T-helper 22 cell (primary cell): ENCODE measurements at places on chromosomes 5 and 9.

- DNase-seq = no peak
Observed at GRCh38 chr5:2742921-2743679, 8.4 kb downstream of the IRX2 start.

DNA sequence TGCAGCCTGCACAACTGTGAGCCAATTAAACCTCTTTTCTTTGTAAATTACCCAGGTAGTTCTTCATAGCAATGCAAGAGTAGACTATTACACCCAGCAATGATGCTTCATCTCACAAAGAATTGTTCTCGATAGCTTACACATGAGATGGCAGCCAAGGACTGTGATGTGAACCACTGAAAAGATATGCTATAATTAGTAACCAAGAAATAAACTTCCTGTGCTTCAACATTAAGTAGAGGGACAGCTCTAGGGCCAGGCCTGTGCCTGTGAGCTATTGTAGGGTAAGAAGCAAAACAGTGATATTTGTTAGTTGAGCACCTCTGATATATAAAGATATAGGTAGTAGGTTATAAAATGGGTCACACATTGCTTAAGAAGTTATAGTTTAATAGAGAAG, 41.8 kb upstream of the DPYSL3 start:
- DNase-seq = no peak

GRCh38 chr5:168580227-168580508, 1.0 kb upstream of the PANK3 start:
- no peak for DNase-seq

GRCh38 chr5:4662756-4663155, 477.4 kb upstream of the ADAMTS16 start:
- no peak for DNase-seq

DNA sequence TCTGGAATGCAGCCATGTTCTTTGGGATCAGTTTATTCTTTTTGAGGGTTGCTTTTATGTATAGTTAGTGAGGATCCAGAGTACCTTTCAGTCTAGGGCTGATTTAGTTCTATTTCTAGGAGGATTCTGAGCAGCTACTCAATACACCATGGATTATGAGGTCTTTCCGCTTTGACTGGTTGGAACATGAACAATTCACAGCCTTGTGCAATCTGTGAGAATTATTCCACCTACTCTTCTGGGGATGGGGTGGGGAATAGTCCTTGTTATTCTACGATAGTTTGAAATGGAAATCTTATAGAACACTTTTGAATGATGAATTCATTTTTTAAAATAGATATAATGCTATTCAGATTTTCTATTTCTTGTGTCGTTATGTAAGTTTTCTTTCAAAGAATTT, 212.3 kb upstream of the ARRDC3 start:
- no peak for DNase-seq

DNA sequence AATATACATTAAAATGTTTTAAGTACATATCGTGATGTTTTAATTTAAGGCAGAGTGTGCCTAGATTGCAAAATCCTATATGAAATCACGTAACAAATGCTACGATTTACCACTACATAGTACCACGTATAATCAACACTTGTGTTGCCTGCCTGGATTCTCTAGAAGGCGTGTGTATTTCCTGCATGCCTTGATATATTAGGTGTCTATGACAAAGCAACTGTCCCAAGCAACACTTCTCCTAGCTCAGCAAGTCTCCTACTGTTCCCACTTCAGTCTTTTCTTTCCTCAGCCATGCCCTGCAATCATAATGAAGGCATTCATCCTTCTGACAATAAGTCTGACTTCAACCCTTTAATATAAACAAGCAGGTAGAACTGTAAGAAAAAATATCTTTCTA, 89.6 kb downstream of the PTPRD start:
- no peak for DNase-seq

- DNase-seq = no peak
Observed at GRCh38 chr9:110123341-110124095, 84.4 kb downstream of the C9orf152 start.

- no peak for DNase-seq
Observed at GRCh38 chr5:146005264-146005663, 68.9 kb downstream of the SH3RF2 start.

DNA sequence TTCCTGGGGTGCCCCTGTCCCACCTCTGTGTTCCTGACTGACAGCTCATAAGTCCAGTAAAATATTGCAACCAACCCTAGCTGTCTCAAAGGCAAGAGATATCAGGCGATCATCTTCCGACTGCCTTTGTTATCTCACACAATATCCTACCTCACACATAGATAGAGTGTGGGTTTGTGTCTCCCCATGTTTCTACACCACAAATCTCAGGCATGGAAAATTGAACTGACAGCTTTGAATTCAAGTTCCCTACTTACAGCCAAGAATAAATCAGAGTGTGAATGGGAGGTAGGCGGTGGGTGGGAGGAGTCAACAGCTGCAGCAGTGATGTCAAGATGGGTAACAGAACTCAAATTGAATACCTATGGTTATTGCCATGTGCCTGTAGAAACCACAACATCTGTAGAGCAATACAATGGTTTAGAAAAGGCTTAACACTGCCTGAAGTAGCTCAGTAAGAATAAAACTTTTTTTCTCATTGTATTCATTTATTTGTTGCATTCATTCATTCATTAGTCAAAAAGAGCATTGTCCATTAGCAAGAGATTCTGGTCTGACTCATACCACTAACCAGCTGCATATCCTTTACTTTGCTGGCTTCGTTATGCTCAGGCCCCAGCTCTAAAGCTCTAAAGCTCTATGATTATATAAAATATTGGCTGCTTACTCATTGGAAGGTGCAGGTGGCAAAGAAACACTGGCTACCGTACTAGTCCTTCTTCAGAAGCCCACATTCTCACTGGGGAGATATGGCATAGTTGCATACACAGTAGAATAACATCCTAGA, 108.2 kb upstream of the DMAC1 start:
- DNase-seq = no peak

GRCh38 chr9:28464481-28465216, 891.4 kb upstream of the C9orf72 start:
- DNase-seq = no peak

- no peak for DNase-seq
Observed at GRCh38 chr9:34572092-34572491, 17.4 kb downstream of the CNTFR start.

DNA sequence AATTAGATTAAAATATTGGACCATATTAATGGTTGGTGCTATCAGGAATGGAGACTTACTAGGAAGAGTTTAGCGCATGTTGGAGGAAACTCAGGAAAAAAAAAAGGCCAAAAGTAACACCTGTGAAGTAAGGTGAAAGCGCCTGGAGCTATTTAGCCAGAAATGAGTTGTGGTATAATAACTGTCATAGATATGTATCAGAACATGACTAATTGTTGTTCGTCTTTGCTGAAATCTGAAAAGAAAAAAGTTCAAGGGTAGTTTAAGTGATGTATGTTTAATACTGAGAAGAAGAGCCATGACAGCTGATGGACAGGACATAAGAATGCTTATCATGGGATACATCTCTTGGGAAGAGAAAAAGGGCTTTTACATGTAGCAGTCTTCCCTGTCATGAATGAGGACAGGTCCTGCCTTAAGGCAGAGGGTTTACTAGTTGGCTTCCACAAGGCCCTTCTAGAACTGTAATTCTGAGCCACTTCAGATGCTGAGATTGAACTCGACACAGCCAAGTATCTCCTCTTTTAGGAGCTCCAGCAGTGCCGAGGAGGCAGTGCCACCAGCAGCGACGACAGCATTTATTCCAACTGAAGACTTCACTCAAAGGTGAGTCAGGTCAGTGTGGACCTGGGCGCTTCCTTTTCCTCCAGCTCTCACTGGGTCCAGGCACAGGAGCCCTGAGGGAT, 940 bp upstream of the CAMK4 start:
- DNase-seq = no peak

DNA sequence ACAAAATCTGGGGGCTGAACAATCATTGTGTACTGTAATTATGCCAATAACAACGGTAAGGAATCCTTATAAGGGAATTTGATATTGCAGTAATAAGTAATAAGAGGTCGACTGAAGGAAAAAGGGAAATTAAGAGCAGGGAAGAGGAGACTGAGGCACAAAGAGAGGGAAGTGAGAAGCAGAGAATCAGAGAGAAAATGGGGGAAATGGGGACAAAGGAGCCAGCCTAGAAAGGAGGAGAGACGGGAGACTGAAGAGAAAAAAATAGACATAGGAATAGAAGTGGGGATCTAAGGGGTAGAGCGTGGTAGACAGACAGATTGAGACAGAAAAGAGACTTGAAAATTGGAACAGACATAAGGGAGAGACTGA, 518 bp upstream of the ZNF300 start:
- no peak for DNase-seq

GRCh38 chr9:94696545-94696944, 30.0 kb upstream of the AOPEP start:
- no peak for DNase-seq

- peak; percentile 54 for DNase-seq
Observed at GRCh38 chr9:131733541-131734061, 6.3 kb downstream of the RAPGEF1 start.

DNA sequence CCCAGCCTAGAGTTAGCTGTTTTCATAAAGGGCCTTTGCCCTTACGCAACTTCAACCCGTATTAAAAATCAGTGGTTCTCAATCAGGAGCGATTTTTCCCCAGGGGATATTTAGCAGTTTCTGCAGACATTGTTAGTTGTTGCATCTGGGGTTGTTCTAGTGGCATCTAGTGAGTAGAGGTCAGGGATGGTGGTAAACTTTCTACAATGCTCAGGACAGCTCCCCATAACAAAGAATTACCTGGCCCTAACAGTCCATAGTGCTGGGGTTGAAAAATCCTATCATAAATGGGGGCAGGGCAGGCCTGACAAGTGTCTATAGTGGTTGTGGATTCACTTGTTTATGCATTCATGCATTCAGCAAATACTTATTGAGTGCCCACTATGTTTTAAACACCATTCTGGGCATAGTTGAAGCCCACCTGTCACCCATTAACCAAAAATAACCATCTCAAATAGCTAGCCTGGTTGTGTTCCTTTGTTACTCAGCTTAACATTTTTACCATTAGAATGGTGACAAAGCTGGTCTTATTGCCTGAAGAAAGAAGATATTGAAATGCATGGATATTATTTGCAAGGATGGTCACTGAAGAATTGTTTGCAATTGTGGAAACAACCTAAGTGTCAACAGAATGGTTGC, 15.9 kb upstream of the FGF1 start:
- DNase-seq = no peak

- DNase-seq = no peak
Observed at GRCh38 chr9:114008667-114009410, 69.3 kb downstream of the AMBP start.

DNA sequence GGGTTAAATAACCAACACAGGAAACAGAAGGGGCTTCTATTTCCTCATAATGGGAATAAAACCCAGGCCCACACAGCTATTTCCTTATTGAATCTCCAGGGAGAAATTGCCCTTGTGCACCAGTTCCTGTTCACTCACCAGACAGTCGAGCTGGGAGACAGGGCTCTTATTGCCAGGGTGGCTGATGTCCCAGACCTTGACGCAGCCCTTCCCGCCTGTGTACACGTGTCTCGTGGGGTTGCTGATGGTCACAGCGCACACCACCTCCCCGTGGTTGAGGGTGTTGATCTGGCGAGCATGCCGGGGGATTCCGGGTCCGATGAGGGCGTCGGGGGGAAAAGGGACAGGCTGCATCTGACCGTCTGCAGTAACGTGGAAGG, 96.5 kb downstream of the TLE1 start:
- no peak for DNase-seq

DNA sequence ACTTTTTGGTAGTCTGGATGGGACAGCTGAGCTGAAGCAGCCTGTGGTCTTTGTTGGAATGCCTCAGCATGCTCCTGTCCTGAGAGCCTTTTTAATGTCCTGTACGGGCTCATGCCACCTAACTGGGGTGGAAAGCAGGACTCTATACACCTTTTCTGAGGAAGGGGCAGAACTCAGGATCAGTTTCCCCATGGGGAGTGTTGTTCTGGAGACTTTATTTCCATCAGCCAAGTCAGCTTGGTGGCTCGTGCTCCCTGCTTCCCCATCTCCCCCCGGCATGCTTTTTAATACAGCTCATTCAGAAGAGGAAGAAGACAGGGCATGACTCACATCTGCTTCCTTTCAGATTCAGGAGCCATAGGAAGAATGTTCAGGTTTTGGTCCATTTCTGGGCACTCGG, 5.1 kb upstream of the SEPTIN8 start:
- DNase-seq = no peak

DNA sequence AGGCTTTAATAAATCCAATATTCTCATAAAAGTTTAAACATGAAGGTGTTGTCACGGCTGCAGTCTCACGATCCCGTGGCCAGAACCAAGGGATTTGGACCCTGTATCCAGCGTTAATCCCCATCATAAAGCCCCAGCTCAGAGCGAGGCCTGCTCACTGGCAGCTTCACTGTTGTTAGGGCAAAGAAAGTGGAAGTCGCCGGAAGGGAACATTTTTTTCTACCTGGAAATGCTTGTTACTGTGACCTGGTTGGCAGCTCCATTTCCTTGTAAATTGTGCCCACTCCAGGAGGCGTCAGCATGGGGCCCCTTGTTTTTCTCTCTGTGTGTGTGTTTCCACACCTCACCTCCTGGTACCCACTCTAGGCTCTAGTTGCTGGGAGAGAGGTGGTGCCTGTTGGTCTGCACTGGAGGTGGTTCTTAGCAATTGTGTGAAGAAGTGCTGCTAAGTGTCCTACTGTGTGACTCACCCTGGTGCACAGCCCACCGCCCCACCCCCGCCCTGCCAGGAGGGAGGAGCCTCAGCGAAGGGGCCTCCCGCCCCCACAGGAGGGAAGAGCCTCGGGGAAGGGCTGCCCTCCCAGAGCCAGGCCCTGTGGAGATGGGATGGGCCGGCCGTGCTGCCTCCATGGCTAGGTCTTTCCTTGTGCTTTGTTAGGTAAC, 105.1 kb downstream of the EHMT1 start:
- DNase-seq = no peak

DNA sequence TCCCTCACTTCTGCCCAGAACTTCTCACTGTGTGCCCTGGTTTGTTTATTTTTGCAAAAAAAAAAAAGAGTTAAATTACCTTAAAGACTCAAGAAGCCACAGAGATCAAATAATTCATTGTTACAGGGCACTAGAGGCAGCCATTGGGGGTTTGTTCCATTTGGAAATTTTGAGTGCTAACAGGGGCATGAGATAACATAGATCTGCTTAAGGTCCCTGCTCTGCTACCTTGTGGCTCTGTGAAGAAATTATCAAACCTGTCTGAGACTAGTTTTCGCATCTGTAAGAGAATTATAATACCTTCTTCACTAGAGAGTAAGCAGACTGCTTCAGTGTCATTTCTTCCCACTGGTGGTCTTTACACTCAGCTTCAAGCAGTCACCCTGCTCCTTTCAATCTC, 394 bp downstream of the TLR4 start:
- no peak for DNase-seq

- DNase-seq = no peak
Observed at GRCh38 chr9:69805962-69806515, 14.6 kb upstream of the CFAP95 start.

- no peak for DNase-seq
Observed at GRCh38 chr5:76471406-76471805, 68.3 kb downstream of the IQGAP2 start.

- no peak for DNase-seq
Observed at GRCh38 chr5:179185941-179186411, 125.8 kb downstream of the ZNF354C start.

DNA sequence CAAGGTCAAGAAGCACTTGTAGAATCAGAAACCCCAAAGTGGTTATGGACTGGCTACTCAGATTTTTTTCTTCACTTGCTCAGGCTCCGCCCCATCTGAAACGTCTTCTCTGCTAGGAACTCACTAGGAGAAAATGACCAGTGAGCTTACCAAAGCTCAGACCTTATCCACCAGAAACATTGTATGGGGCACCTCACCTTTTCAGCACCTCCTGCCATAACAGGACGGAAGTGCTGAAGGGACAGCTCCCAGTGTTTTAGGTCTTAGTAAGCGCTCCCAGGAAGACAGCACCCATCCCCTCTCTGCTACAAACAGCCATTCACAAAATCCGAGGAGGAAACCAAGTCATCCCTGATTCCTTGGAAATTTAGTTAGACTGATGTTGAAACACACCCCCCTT, 1.2 kb upstream of the GABRA1 start:
- DNase-seq = no peak
